ENCODE measurements at places on chromosomes 4 and X. TPM values are rescaled to one million over a fixed set of nuclear protein-coding genes. Genes with fewer than 3 reads are reported as not detected.

- DNase-seq = peak; percentile 64
These were observed 10.2 kb upstream of the MSANTD1 start for GRCh38 chr4:3238721-3239120.

RNF128 gene
- total RNA-seq = 0.22 TPM

DNA sequence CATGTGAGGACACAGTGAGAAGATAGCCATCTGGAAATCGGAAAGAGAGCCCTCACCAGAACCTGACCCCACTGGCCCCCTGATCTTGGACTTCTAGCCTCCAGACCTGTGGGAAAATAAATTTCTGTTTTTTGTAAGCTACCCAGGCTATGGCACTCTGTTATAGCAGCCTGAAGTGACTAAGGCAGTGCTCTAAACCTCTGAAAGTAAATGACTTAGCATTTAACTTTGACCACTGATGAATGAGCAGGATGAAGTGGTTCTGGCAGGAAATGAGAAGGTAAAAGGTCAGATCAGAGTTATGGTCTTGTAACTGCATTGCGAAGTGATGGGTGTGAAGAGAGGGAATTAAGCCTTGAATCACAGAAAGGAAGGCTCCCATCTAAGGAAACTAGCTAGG, 17.0 kb downstream of the GPAT3 start:
- no peak for DNase-seq

UGT2B17 gene
- total RNA-seq = not detected

GRCh38 chr4:143921181-143921580, 15.8 kb upstream of the GYPE start:
- DNase-seq = no peak

GRCh38 chr4:100696531-100696930, 178.7 kb upstream of the EMCN start:
- DNase-seq = no peak

DNA sequence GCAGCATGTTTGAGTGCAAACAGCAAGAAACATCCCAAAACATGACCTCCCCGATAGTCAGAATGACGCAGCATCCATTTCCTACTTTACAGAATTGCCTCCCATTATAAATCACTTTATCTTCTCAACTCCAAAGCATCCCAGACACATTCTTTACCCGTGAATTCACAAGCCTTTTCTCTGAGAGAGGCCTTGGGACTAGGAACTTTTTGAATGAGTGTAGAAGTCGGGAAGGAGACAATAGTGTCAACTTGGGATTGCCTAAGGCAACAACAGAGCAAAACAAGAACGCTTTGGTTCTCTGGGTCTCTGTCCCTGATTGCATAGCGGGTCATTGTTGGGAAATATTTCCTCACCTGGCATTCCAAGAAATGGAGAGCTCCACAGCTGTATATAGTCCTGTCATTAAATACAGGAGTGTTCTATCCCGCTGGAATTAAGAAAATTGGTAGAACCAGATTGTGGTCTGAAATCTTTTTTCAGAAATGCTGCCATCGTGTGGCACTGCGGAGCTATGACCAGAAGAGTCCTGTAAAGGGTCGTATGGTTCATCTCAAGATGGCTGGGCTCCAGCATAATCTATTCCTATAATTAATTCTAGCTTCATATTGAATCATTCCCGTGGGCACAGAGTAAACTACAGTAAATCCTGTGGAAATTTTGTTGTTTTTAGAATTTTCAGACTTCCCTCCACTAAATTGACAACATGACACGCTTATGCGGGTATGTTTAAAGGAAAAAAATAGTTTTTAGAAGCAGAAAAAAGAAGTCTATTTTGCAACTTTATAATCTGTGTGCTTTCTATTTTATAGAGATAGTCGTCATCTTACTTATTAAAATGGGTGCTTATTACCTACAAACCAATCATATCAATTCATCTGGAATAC, 2.0 kb upstream of the SPP1 start:
- no peak for DNase-seq

SLC49A3 gene
- total RNA-seq = 17.3 TPM

DNA sequence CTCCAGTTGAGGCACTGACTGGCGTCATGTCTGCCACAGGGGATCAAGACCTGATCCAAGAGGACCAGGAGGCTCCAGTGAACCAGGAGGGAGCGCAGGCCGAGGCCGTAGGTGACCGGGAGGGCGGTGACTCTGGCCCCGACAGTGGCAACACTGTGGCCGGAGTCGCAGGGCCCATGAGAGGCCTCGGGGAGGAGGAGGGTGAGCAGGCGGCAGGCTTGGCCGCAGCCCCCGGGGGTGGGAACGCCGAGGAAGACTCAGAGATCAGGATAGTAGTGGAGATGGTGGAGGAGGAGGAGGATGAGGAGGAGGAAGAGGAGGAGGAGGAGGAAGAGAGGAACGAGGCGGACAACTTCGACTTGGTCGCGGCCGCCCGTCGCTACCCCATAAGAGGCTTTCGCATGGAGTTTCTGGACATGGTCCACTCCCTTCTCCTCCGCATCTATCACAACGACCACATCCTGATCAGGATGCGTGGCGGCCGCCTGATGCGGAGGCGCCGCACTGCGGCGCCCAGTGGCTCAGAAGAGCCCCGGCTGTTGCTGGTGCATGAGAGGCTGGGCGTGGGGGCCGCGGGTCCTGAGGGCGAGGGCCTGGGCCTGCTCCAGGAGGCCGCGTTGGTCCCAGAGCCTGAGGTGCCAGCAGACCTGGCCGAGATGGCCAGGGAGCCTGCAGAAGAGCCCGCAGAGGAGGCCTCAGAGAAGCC, 560 bp downstream of the CT47C1 start:
- DNase-seq = no peak

DNA sequence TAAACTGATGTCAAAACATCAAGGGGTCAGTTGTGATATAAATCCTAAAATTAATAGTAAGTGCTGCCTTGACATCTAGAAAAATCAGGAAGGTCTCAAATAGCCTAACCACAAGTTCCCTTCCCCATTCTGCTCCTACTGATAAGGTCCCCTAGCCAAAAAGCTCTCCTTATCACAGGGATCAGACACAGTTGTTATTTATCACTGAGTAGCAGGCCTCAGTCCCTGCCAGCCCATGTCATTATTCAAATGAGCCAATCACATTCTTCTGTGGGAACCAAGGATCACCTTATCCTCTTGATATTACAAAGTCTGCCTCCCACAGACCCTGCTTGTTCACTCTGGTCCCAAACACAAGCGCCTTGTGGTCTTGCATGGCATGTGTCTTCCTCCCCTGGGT, 23.3 kb upstream of the TMEM255A start:
- no peak for DNase-seq

SRPK3 gene
- 43.3 TPM for total RNA-seq

GRCh38 chrX:145464650-145465049, 217.3 kb downstream of the SPANXN1 start:
- DNase-seq = no peak

SNCA gene
- total RNA-seq = 3.7 TPM

ZNF827 gene
- 11.9 TPM for total RNA-seq

COL4A6 gene
- total RNA-seq = 8.3 TPM

PHKA1 gene
- total RNA-seq = 16.1 TPM

ACE2 gene
- total RNA-seq = 16.6 TPM

DNA sequence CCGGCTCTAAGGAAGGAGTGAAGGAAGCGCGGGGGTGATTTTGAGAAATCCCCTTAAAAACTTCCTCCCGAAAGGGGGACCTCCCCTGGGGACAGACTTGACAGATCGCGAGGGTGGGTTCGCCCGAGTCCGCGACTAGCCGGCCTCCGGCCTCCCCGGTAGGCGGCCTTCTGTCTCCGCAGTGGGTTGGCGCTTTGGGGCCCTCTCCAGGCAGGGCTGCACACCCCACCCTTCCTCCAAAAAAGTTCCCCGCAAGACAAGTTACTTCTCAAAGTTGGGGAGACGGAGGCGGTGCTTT, 24.8 kb downstream of the HOPX start:
- DNase-seq = no peak

CT55 gene
- total RNA-seq = not detected

PNMA6A gene
- 2.2 TPM for total RNA-seq

TENM3 gene
- 2.9 TPM for total RNA-seq

DNA sequence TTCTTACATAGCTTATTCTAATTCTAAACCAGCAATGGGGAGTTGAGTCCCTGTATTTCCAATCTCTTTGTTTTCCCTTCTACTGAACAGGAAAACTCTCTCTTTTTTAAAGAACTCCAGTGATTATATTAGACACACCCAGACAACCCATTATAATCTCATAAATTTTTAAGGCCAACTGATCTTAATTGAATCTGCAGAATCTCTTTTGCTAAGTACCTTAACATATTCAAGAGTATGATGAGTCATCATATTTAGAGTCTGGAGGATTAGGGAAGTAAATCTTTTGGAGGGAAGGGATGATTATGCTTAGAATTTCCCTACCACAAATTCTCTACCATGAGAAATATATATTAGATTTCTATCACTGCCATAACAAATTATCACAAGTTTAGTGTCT, 705.1 kb downstream of the CENPC start:
- DNase-seq = no peak

FRG2 gene
- not detected for total RNA-seq

GRCh38 chrX:140440876-140441275, 64.0 kb downstream of the SOX3 start:
- no peak for DNase-seq

Measured in Right ventricle myocardium inferior (tissue), 1 donor.